Esophagus squamous epithelium (tissue), 5 donors: ENCODE measurements at places on chromosomes 2 and 18. TPM values are rescaled to one million over a fixed set of nuclear protein-coding genes. Genes with fewer than 3 reads are reported as not detected.
A peak's percentile ranks its signal among the peaks of the same experiment; 100 is the strongest.

DNA sequence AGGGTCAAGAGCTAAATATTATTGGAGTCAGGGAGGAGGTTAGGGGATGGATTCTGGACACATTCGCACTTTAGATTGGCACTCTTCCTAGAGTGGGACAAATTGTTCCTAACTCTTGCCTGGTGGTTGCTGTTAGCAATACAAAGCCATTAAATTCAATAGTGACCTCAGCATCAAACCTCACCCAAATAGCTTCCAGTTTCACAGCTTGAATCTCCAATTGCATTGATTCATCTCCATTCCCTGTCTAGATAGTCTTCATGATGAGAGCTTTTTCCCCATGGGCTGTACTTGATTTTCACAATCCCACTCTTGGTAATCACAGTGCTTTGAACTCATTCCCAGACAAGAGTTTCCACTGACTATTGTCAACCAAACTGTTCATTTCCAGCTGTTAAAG lies 585.9 kb upstream of the SYT4 start:
- H3K27me3 ChIP-seq = no peaks in the 10 kb centered on the region
- no peaks in the 10 kb centered on the region for H3K36me3 ChIP-seq
- H3K4me1 ChIP-seq = no peaks in the 10 kb centered on the region
- H3K4me3 ChIP-seq = no peak overlapping the region

DNA sequence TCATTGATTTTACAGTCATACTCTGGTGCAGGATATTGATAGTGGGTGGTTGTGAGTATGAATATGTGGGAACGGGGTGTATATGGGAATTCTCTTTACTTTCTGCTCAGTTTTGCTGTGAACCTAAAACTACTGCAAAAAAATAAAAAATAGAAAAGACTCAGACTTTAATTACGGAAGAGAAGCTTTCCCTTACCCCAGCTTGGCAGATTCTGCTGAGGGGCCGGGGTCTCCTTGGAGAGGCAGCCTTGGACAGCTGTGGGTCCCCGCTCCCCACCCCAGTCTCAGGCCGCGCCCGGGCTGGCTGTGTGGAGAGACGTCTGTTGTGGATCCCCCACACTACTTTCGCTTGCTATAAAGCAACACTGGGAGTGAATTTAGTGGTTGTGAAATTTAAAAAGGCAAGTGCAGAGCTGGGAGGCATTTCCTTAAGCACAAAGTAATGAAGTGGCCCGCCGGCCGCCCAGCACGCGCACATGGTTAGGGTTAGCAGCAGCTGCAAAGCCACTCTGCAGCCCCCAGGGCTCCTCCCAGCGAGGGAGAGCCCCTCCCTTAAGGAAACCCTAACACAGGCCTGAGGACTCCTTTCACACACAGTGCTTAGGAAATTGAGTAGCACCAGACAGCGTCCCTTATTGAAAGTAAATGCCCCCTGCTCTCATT lies 102.4 kb downstream of the DDX1 start:
- H3K4me1 ChIP-seq = no peaks in the 10 kb centered on the region
- H3K36me3 ChIP-seq = no peaks in the 10 kb centered on the region
- DNase-seq = no peak
- H3K27ac ChIP-seq = no peak overlapping the region

DNA sequence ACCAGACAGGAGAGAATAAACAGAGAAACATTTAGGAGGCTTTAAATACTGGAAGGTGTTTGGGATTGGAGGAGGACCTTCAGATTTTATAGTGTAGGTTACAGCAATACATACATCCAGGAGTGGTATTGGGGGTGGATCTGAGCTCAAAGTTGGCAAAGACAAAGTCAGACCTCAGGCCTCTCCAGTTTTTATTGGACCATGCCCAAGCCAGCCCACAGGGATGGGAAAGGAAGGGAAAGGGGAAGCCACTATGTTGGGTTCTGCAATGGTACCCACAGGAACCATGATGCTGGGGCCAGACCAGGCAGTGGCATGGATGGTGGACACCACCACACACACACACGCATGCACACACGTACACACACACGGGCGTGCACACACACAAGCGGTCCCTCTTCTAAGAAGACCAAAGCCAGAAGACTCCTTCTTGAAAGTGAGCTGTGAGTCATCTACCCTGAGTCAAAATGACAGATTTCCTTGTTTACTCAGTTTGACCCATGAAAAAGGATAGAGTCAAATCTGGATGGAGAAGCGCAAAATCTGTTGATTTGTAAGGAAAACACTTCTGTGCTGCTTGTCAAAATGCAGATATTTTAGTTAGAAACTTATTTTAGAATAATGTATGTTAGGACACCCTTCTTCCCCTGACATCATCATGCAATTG lies 87.9 kb downstream of the TRABD2A start:
- no peak for DNase-seq
- H3K4me3 ChIP-seq = no peak overlapping the region
- H3K27ac ChIP-seq = no peak overlapping the region
- no peaks in the 10 kb centered on the region for H3K4me1 ChIP-seq
- H3K36me3 ChIP-seq = no peaks in the 10 kb centered on the region

GRCh38 chr2:20050646-20051531 lies 539 bp downstream of the LAPTM4A start:
- no peak for DNase-seq
- peak overlapping the region; percentile 97 for H3K27ac ChIP-seq
- H3K27me3 ChIP-seq = no peaks in the 10 kb centered on the region
- H3K4me3 ChIP-seq = peak overlapping the region; percentile 96

- no peak for DNase-seq
- no peaks in the 10 kb centered on the region for H3K4me1 ChIP-seq
- H3K27ac ChIP-seq = peak overlapping the region; percentile 30
- H3K36me3 ChIP-seq = peaks cover 46% of the 10 kb centered on the region
- no peaks in the 10 kb centered on the region for H3K27me3 ChIP-seq
These were observed 20.3 kb downstream of the RMC1 start for GRCh38 chr18:23523429-23524212.

DNA sequence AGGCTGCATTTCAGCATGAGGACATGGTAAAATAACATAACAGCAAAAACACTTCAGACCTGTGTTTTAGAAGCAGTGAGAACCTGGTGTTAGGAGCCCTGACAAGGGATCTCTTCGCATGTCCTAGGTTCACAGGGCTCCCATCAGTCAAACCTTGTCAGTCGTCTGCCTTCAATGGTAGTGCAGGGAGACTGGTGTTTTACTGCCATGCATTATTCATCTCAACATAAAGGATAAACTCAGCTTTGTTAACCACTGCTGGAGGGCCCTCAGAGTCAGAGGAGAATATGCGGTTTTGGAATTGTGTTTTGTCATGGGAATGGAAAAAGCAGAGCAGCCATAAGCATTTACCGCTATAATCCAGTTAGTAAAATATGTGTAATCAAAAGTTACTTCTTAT lies 275.9 kb upstream of the GCFC2 start:
- H3K4me3 ChIP-seq = no peak overlapping the region
- no peak for DNase-seq
- H3K36me3 ChIP-seq = no peaks in the 10 kb centered on the region
- no peak overlapping the region for H3K27ac ChIP-seq
- no peaks in the 10 kb centered on the region for H3K27me3 ChIP-seq

TTN gene
- 3.1 TPM for total RNA-seq

DNA sequence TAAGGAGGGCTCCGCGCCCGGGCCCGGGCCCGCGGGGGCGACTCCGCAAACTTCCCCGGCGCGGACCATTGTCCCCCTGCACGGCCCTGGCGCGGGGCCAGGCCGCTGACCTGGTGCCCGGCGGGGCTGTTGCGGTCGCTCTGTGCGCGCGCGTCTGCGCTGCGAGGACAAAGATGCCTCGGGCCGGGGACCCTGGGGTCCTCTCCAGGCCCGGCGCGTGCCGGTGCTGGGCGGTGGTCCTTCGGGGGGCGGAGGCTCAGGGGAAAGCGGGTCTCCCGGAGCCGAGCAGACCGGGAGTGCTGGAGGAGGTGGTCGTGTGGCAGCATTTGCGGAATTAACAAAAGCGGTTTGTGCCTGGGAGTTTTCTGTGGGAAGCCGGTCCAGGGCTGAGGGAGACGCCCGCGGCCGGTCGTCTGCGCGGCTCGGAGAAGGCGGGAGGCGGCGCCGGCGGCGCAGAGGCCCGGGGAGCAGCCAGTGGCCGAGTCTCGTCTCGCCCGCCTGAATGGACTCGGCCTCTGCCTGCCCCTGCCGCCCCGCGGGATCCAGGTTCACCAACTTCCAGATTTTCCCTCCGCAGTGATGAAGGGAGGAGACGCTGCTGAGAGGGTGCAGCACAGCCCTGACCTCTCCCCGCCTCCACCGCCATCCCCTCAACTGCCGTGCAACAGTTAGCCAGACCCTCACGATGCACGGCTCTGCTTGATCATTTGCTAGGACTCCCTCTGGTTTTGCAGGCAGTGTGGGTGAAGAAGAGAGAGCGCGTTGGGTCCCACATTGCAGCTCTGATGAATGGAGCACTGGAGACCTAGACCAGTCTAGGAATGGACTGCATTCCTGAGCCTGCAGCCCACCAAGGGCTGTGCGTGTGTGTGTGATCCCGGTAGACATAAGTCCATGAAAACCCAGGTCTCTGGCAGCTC lies 705 bp downstream of the EFR3B start:
- H3K4me3 ChIP-seq = peak overlapping the region; percentile 58
- no peaks in the 10 kb centered on the region for H3K27me3 ChIP-seq
- H3K4me1 ChIP-seq = peaks cover 14% of the 10 kb centered on the region
- no peak for DNase-seq
- peak overlapping the region; percentile 39 for H3K27ac ChIP-seq

ANKRD30B gene
- not detected for total RNA-seq

CRYGD gene
- total RNA-seq = not detected

DNA sequence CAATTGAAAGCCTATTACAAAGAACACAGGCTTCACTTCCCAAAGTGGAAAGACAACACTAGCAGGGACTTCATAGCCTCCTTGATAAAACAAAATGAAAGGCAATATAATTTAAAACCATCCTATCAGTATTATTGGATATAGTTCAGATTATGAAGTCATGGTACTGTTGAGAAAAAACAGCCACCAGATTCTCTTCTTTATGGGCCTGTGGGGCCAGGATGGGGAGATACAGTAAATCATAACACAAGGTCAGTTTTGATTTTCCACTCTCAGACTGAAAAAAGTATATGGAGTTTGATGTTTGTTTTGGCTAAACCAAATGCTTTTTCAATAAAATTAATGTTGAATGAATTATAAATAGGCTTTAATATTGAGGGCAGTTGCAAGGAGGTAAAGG lies 129.1 kb downstream of the BCL2L11 start:
- DNase-seq = no peak
- H3K4me1 ChIP-seq = no peaks in the 10 kb centered on the region
- no peak overlapping the region for H3K27ac ChIP-seq
- H3K27me3 ChIP-seq = no peaks in the 10 kb centered on the region
- H3K4me3 ChIP-seq = no peak overlapping the region
- no peaks in the 10 kb centered on the region for H3K36me3 ChIP-seq

DNA sequence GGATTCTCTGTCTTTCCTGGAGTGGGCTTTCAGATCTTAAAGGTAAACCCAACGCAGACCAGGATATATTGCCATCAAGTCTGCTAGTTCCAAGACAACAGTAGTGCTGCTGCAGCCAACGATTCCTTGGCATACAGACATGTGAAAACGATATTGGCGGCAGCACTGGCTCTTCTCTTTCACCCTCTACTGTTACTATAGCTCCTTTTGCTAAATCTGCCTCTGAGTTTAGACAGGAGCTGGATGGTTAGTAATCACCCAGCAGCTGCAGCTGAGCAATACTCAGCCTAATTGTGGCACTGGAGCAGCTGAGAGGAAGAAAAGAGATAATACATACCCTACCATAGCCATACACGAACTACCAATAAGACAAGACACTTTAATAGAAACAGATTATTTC lies 4.0 kb downstream of the YES1 start:
- H3K27ac ChIP-seq = no peak overlapping the region
- no peaks in the 10 kb centered on the region for H3K27me3 ChIP-seq
- no peak overlapping the region for H3K4me3 ChIP-seq
- H3K4me1 ChIP-seq = peaks cover 67% of the 10 kb centered on the region
- H3K36me3 ChIP-seq = no peaks in the 10 kb centered on the region
- DNase-seq = no peak

- H3K4me1 ChIP-seq = peaks cover 25% of the 10 kb centered on the region
- no peak for DNase-seq
- no peaks in the 10 kb centered on the region for H3K27me3 ChIP-seq
These were observed 9.8 kb downstream of the CD302 start for GRCh38 chr2:159788253-159788652.
